Activated T-cell treated with anti-CD3 and anti-CD28 coated beads for 1 hour (primary cell): ENCODE measurements at places on chromosomes 12 and 14.

DNA sequence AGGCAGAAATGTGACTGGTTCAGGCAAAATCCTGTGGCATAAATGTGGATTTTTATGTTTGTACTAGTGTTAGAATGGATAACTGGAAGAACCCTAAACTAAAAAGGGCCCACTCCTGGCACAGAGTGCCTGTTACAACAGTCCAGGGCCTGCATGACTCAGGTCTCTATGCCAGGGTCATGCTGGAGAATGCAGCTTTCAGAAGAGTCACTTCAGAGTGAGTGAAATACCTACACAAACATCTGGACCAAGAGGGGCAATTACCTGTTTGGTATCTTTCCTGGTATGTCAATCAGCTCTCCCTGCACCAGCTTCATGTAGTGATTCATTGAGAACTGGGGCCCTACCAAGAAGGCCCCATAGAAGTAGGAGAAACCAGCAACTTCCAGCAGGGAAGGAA lies 10.0 kb downstream of the EMG1 start:
- no peak for DNase-seq

DNA sequence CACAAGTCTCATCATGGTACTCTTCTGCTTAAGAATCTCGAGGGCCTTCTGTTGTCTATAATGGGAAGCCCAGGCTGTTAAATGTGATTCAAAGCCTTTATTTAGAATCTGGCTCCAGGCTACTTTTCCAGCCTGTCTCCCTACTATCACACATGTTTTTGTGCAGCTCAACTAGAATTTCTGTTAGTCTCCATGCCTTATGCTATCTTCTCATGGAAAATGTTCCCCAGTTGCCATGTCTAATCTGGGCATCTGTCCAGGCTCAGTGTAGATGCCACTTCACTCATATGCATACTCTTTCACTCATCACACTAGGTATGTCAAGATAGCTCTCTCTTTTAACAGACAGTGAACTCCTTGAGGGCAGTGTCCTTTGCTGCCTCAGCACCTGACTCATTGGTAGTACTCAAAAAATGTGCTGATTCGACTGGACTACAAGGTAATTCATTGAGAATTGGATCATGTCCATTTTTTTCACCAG lies 145.3 kb downstream of the TTLL5 start:
- DNase-seq = no peak

- no peak for DNase-seq
These were observed 7.3 kb downstream of the PHB2 start for GRCh38 chr12:6963016-6963731.

- DNase-seq = no peak
These were observed 472.6 kb downstream of the SNAPC1 start for GRCh38 chr14:62234849-62235248.

GRCh38 chr12:7555752-7556151 lies 52.2 kb upstream of the CD163 start:
- DNase-seq = no peak

DNA sequence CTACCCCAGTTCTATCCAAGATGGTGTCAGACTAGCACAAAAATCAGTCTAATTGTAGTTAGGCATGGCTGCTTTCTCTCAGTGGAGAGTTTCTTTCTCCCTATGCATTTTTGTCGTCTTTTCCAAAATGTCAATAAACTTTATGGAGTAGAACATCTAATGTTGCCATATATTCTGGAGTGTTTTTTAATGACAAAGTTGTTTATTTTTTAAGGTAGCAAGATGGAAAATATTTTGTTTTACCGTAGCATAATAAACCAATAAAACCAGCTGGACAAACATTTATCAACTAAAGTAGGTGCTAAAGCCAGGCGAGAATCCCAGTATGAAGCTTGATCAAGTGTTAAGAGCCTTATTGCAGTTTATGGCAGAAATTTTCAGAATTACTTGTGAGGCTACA lies 146.3 kb downstream of the TMTC2 start:
- DNase-seq = no peak

GRCh38 chr14:85531141-85531586 lies 1.2 kb downstream of the FLRT2 start:
- DNase-seq = no peak

- DNase-seq = no peak
These were observed 288.0 kb downstream of the ZFP36L1 start for GRCh38 chr14:68504861-68505260.

- no peak for DNase-seq
These were observed 630 bp downstream of the ALDH1L2 start for GRCh38 chr12:105083551-105084105.

DNA sequence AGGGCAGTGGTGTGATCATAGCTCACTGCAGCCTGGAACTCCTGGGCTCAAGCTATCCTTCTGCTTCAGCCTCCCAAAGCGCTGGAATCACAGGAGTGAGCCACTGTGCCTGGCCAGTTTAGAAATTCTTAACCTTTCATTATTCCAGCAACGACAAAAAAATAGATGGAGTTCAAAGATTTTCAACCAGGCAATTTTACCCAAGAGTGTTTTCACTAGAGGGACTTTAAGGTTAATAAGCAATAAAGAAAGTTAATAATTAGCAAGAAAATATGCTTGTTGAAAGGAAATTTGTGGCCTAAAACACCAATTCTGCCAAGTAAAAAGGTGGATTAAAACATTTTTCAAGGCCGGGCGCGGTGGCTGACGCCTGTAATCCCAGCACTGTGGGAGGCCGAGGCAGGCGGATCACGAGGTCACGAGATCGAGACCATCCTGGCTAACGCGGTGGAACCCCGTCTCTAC lies 14.8 kb downstream of the CDKL1 start:
- DNase-seq = no peak

- DNase-seq = no peak
These were observed 2.8 kb upstream of the CDKL1 start for GRCh38 chr14:50399251-50400032.

DNA sequence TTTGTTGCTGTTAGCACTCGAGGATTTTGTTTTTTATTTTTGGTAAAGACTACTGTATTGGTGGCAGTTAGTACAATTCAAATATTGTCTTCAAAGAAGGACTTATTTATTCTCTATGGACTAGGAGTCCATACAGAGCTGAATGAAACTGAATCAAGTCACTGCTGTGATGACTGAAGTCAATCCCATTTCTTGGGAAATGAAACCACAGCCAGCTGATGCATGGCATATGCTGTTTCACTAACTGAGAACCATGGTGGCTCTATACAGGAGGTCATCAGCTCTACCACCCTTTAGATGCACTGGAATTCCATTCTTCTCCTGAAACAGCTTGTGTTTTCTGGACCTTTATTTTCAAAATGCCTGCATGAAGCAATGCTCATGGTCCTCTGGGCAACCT lies 22.2 kb downstream of the VTI1B start:
- no peak for DNase-seq

DNA sequence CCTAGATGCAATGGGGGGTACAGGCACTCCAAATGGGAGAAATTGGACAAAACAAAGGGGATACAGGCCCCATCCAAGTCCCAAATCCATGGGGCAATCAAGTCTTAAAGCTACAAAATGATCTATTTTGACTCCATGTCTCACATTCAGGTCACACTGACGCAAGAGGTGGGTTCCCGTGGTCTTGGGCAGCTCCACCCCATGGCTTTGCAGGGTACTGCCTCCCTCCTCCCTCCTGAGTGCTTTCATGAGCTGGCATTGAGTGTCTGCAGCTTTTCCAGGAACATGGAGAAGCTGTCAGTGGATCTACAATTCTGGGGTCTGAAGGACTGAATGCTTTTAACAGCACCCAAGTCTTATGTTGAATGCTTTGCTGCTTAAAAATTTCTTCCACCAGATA lies 274.5 kb upstream of the LRIG3 start:
- DNase-seq = no peak

GRCh38 chr12:131089531-131090273 lies 136.0 kb downstream of the ADGRD1 start:
- no peak for DNase-seq

DNA sequence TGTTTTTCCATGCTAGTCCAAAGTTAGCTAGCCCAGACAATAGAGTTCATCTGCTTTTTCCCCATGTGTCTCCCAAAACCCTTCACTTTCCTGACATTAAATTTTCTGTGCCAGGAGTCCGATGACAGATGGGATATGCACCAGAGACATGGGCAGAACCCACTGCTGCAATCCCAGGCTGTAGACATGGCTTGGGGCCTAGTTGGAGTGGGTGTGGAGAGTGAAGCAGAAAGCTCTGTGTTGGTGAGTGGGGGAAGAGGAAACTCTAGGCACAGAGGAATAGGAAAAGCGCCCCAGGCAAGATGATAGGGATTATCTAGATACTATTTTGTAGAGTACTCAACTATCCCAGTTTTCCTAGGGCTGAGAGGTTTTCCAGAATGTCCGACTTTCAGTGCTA lies 4.8 kb upstream of the KRT74 start:
- no peak for DNase-seq

GRCh38 chr12:46516933-46517578 lies 144.5 kb upstream of the SLC38A2 start:
- DNase-seq = no peak

DNA sequence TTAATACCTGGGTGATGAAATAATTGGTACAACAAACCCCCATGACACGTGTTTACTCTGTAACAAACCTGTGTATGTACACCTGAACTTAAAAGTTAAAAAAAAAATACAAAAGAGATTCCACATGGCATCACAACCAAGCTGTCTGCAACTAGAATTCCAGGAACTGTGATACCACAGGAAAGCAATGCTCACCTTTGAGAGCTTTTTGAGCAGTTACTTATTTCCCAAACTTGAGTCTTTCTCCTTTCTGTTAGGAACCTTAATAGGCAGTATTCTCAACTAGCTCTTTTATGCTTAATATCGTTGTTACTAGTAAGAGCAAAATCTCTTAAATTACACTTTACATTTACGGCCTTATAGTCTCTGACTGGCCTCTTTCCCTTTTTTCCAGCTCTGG lies 15.2 kb downstream of the PTHLH start:
- DNase-seq = no peak

DNA sequence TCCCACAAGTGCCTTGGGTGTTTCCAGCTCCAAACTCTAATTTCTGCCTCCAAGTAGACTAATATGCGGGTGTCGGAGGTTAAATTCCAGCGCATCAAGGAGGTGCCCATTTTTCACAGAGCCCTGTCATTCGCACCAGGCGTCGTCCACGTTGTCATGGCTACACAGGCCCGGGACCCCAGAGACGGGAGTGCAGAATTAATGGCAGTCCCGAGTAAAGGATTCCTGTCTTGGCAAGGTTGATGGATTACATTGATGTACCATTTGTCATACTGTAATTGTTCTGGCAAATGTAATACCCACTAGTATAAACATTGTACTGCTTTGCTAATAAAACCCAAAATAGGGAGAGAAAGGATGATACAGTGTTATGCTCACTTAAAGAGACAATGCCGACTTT lies 222.9 kb upstream of the MYL2 start:
- DNase-seq = no peak

DNA sequence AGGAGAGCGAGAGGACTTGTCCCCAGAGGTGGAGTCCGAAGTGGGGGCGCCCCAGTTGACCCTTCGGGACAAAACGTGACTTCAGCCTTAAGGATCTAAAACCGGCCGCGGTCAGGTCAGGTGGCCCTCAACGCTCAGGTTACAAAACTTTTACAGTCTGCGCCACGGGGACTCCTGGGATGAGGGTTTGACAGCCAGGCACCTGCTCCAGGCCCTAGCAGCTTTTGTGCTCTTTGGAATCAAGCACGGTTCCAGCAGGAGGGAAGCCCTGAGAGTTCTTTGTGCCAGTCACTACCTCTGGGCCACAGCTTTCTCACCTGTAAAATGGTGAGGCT lies 337 bp downstream of the ZC2HC1C start:
- DNase-seq = no peak

DNA sequence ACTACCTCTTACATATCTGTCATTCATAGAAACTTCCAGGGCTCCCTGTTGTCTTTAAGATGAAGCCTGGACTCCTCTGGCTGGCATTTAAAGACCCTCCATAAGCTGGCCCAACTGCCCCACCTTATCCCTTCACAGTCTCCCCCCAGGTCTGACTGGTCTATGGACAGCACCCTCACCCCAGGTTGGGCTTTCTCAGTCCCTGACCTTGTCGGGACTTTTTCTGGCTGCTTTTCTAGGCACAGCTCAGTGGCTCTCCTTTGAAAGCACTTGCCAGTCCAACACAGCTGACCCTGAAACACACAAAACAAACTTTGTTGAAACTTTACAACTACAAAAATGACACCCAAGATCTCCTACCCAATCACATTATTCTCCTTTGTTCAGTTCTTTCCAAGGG lies 13.9 kb upstream of the MYH7 start:
- no peak for DNase-seq

DNA sequence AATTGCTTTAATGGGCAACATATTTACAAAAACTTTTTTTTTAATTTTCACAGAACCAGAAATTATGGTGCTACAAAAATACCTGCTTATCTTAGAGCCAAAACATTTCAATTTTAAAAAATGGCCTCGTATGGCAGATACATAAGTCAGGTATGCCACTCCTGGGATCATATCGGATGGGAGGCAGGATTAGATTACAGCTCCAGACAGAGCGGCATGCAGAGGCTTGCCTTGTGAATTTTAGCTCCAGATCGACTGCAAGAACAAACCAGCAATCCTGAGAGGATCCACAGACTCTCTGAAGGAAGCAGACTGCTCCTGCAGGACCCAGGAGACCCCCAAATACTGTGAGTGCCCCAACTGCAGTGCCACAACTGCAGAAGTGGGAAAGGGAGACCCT lies 169.3 kb upstream of the AMIGO2 start:
- no peak for DNase-seq

GRCh38 chr14:35766700-35767082 lies 42.4 kb downstream of the RALGAPA1 start:
- DNase-seq = no peak

DNA sequence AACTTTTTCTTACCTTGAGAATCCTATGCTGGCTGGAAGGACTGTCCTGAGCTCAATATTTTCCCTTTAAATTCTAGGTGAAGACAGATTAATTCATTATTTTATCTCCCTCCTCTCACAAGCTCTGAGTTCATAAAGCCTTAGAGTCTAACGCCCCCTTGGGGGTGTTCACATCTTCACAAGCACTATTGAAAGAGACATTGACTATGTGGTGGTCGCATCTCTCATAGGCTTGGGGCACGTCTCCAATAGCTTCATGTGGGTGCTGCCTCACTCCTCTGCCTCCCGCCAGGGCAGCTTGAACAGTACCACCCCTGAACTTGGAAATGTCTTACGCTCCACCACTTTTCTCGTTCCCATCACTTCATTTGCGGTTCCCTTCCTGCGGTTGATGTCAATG lies 106.2 kb downstream of the UNC79 start:
- no peak for DNase-seq

GRCh38 chr14:94918896-94919295 lies 149.0 kb upstream of the GSC start:
- DNase-seq = no peak

DNA sequence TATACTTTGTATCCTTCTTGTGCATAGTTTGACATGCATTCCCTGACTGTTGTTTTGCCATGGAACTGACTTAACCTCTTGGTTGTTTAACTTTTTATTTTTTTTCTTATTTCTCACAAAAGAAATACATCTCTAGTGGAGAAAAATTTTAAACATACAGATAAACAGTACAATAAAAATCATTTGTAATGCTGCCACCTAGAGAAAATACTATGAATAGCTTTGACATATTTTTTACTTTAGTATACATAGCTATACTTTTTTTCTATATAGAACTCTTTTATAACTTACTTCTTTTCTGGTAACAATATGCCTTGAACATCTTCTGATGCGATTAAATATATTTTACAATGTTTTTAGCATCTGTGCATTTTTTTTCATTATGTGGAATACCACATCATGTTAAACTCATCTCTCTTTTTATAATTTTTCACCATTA lies 184.5 kb downstream of the AKAP6 start:
- no peak for DNase-seq

GRCh38 chr12:100020370-100020769 lies 35.6 kb upstream of the ANKS1B start:
- DNase-seq = no peak
